ENCODE measurements at places on chromosomes 12 and 14.

GRCh38 chr12:52123487-52124186, 44.1 kb downstream of the SMIM41 start:
- peak; percentile 33 for DNase-seq

DNA sequence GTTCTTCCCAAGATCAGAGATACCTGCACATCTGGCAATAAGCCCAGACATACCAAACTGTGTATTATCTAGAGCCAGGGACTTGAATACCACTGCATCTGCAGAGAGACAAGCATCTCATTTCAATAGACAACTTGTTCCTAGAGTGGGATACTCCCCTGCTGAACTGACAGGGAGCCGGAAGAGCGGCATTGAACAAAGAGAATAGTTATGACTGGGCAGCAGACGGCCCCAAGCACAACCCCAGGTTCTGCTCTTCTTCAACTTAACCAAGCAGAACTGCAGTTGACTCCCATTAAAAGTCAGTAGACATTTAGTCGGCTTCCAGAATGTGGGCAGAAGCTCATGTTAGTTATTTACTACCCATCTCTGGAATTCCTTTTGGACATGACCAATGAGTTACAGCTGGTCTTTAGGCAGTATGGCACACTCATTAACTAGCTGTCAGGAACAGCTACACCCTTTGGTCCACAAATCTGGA, 112.9 kb downstream of the HMGA2 start:
- peak; percentile 66 for DNase-seq

DNA sequence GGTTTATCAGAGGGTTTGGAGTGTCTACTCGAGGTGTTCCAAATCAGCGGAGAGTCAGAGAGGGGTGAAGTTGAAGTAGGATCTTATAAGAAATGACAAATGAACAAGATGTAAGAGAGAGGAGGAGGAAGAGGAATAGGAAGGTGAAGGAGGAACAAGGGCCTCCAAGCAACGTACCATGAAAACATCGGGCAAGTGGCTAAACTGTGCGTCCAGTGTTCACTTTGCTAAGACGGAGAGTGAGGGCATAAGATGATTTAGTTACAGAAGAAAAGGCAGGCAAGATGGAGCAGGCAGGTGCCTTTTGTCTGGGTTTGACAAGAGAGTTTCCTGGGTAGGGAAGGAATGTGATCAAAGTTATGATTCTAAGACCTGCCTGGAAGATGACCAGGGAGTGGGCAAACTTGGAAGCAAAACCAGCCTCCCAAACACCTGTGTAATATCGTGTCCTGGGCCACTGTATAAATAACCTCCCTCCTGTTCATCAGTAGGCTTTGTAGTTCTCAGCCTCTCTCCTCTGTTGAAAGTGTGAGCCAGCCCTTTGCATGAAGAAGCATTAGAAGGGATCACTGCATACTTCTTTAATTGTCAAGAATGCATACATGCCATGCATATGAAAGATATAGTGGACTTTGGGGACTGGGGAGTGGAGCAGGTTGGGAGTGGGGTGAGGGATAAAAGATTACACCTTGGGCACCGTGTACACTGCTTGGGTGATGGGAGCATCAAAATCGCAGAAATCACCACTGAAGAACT, 111.4 kb downstream of the ZFP36L1 start:
- DNase-seq: no peak

GRCh38 chr14:68282479-68283377, 463.1 kb downstream of the RAD51B start:
- no peak for DNase-seq

DNA sequence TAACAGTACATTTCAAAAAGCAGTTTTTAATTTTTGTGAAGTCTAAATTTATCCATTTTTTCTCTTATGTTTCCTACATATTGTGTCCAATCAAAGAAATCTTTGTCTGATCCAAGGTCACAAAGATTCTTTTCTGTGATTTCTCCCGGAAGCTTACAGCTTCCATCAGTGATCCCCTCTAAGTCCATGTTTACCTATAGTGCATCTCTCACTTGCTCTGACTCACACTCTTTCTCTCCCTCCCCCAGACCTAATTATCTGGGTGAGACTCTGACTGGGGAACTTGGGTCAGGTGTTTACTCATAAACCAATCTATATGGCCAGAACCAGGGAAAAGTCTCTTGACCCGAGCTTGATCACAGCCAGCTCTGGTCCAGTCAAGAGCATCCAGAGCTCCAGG, 224.4 kb downstream of the SPTSSA start:
- no peak for DNase-seq

DNA sequence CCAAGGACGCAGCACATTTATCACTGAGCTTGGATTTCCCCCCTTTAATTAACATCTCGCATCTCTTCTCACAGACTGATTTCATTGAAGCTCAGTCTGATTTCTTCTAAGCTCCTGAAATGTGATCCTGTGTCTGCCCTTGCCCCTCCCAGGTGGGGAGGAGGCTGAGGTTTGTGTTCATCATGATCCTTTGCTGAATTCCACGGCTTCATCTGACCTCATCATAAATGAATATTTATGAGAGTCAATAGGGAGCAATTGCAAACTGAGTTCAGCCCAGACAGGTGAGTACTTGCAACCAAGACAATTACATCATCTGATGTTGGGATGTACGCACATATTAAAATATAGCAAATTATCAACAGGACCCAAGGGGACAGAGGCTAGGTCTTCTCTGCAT, 72.4 kb downstream of the MAP1LC3B2 start:
- no peak for DNase-seq

DNA sequence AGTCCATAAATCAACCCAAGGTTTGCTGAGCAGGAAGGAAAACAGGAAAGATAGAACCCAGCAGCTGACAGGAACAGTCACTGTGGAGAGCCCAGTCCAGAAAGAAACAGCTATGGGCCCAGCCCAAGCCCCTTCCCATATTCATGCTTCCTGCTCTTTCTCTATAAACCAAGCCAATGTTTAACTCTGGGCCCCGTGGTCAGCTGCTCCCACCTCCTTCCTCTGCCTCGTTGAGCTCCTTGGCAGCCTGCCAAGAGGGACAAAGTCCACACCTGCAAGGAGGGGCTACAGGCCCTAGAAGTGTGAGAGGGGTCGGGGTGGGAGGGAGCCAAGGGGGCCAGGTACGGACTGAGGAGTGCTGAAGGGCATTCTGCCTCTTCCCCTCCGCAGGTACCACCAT, 10.0 kb downstream of the SLC6A13 start:
- no peak for DNase-seq

GRCh38 chr14:100786131-100786530, 39.8 kb upstream of the MEG3 start:
- no peak for DNase-seq

DNA sequence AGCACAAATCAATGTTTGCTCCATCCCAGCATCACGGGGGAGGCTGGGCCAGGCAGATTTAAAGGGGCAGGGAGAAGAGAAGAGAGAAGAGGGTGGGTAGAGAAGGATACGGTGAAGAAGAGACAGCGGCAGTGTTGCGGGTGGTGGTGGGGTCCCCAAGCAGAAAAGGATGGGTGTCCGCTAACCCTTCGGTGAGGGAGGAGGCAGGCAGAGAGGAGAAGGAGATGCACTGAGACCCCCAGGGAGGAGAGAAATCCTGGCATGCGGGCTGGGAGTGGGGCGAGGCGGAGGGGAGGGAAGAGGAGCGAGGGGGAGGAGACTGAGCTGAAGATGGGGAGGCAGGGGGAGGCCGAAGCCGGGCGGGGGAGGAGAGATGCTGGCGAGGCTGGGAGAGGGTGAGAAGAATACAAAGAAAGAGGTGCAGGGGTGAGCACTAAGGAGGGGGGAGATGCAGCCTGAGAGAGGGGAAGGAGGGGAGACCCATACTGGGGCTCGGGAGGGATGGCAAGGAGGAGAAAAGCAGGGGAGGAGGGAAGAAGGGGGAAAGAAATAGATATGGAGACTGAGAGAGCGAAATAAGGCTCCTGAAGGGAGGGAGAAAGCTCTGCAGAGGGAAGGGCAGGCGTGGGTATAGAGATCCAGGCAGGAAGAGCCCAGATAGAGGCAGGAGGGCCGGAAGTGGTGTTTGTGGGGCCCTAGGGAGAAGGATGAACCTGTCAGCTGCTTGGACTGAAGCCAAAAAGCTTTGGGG, at the start of gene JPH4:
TSS of gene JPH4 (minus strand) at position 231 of the 751 bp plus-strand sequence. CDS start 1,337 bp downstream, outside the sequence.
- no peak for DNase-seq

- no peak for DNase-seq
Measured at GRCh38 chr14:32038876-32039275, 38.2 kb upstream of the ARHGAP5 start.

GRCh38 chr14:62168564-62169155, 406.4 kb downstream of the SNAPC1 start:
- no peak for DNase-seq

DNA sequence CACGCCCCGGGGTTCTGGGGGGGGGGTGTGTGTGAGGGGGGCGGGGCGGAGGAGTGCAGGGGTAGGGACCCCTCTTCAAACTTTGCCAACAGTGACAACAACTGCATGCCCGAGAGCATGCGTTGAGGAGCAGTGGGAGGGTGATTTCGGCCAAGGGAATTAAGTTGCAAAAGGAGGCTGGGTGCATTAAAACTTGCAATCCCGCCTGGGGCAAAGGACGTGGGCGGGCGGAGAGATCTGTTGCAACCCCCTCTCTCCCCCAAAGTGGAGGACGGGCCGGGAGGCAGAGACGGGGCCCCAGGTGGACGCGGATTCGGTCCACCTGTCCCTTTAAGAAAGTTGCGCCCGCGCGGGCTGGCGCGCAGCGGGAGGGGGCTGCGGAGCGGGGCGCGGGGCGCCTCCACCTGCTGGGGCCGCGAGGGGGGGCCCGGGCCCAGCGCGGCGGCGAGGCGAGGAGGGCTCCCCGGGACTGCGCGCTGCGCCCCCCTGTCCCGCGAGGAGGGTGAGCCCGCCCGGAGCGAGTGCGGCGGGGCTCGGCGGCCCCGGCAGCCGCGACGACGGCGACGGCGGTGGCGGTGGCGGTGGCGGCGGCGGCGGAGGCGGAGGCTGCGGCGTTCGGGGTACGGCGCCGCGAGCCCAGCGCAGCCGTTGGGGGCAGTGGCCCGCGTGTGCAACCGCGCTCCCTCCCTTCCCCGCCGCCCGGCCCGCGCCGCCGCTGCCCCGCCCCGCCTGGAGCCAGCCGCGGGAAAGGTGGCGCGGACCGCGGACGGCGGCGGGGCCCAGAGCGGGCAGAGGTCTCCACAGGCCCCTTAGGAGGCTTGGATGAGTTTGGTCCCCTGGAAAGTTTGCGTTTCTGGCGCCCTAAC, 530 bp upstream of the FOXN4 start:
- DNase-seq: peak; percentile 31

GRCh38 chr14:83828406-83828805, 1701.5 kb upstream of the FLRT2 start:
- DNase-seq: no peak

- DNase-seq: no peak
Measured at GRCh38 chr12:42992826-42993225, 403.3 kb upstream of the PRICKLE1 start.

- no peak for DNase-seq
Measured at GRCh38 chr12:2483713-2484112, 311.1 kb upstream of the FKBP4 start.

DNA sequence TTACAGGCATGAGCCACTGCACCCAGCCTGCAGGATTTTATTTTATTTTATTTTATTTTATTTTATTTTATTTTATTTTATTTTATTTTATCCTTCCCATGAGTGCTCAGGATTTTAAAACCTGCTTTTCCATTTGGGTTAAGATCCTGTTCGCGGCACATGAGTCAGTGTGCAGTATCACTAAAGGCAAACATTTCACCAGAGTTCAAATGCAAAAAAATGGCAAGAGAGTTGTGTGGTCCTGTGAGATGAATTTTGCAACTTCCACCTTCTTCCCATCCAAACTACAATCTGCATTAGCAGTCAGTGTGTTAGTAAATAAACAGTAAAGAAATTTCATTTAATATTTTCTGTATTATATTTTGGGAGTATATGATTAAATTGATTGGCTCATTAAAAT, 29.0 kb downstream of the MOAP1 start:
- DNase-seq: no peak

Measured in hematopoietic multipotent progenitor cell treated with erythropoietin and hydrocortisone succinate and interleukin-3 and kit ligand, for 4 days (in vitro differentiated cells).